ENCODE measurements at places on chromosomes 6 and 20.

DNA sequence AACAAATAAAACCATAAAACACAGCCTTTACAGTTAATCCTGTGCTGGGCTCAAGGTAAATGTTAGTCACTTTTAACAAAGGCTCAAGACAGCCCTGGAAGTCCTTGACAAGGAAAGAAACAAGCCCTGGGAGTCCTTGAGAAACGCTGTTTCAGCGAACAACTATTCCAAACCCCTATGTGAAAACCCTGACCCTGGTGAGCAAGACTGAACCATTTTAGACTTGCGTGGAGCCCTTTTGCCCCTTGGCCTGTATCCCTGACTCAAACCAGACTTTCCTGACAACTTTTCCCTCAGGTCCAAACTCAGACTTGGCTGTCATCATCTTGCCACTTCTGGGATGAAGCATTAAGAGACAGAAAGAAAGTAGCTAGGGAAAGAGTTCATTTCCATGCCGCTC is 180.4 kb downstream of the AIG1 start:
- no peak for DNase-seq

DNA sequence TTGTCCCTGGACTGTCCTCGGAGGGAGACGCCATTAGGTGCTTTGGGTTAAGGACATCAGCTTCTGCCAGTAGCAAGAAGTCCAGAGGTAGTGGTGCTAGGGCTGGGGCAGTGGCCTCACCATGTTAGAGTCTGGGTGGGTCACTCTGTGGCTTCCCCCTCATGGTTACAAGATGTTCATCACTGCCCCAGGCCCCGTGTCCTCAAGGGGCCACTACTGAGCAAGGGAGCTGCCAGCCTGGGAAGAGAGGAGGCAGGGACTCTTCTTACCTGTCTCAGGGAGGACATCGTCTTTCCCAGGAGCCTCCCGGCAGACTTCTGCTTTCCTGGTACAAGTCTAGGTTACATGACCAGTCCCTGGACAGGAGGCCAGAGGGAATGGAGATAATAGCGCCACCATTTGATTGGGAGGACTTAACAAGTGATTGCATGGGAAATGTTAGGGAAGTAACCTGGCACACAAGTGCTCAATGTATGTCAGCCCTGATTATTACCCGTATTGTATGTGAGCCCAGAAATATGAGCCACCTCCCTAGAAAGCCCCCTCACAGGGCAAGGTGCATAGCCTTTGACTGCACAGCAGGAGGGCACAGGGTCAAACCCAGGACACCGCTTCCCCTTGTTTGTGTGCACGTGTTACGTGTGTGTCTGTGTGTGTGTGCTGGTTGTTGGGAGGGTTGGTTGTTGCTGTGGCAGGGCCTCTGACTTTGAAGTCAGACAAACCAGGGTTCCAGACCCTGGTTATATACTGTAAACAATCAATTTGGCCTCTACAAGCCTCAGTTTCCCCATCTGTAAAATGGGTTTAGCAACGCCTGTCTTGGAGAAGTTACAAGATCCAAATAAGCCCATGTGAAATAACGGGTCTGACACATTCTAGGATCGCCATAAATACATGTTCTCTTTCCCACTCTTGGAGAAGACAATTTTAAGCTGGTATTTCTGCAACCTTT is 30.0 kb downstream of the SIRPA start:
- no peak for DNase-seq

DNA sequence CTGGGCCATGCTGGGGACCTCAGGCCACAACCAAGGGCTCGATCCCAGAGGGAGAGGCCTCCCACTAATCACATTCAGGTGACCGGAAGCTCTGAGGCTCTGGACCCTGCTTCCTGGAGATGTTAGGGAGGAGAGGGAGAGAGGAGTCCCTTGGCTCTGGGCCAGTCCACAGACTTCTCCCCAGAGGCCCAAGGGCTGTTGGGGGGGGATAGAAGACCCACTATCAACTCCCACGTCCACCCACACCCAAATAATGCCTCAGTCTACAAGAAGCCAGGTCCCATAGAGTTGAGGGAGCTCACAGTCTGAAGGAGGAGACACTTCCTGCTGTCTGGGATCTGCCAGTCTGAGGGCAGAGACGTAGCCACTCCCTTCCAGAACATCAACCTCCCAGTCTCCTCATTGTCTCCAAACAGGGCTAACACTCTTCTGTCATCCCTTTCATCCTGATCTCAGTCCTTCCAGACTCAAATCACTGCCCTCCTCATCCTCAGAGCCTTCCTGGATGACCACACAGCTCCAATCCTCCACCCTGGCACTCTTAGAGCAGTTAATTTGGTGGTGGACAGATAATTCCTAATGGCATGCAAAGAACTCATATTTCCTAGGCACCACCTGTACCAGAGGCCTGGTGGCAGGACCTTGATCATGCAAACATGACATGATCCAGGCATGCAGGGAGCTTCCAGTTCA is 69.9 kb downstream of the MRPL14 start:
- DNase-seq = peak; percentile 34

- DNase-seq = peak; percentile 22
Measured at GRCh38 chr20:47691625-47692024, 93.7 kb downstream of the SULF2 start.

- DNase-seq = no peak
Measured at GRCh38 chr6:71277926-71278600, 10.5 kb upstream of the OGFRL1 start.

- no peak for DNase-seq
Measured at GRCh38 chr20:3603108-3603507, 60.1 kb downstream of the GFRA4 start.

- DNase-seq = no peak
Measured at GRCh38 chr6:37745748-37746147, 48.1 kb upstream of the MDGA1 start.

- no peak for DNase-seq
Measured at GRCh38 chr6:157232161-157232895, 91.0 kb downstream of the TMEM242 start.

DNA sequence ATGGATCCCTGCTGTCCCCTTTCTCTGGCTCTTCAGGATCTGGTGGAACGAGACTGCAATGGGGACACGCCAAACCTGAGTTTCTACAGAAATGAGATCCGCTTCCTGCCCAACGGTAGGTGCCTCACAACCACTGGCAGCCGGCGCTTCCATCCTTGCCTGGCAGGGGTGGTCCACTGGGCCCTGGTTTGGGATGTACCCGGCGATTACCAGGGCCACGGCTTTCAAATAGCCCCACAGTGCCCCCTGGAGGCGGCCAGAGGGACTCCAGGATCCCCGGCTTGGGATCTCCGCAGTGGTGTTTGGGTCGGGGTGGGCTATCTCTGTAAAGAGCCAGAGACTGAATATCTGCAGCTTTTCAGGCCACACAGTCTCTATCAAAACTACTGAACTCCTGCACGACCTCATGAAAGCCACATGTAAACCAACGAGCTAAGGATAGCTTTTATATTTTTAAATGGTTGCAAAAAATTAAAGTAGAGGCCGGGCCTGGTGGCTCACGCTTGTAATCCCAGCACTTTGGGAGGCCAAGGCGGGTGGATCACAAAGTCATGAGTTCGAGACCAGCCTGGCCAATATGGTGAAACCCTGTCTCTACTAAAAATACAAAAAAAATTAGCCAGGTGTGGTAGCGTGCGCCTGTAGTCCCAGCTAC is 3.7 kb downstream of the OGFR start:
- peak; percentile 48 for DNase-seq

- no peak for DNase-seq
Measured at GRCh38 chr6:142055219-142055618, 77.5 kb upstream of the GJE1 start.

GRCh38 chr6:84103029-84103428 is 69.5 kb downstream of the MRAP2 start:
- peak; percentile 24 for DNase-seq

GRCh38 chr20:24102290-24102689 is 113.7 kb upstream of the GGTLC1 start:
- no peak for DNase-seq

- peak; percentile 94 for DNase-seq
Measured at GRCh38 chr6:7267466-7268091, 45.4 kb downstream of the SSR1 start.
